ENCODE measurements at places on chromosomes 5 and 9.

GRCh38 chr5:168137265-168137664, 154.2 kb upstream of the WWC1 start:
- no peak for DNase-seq

DNA sequence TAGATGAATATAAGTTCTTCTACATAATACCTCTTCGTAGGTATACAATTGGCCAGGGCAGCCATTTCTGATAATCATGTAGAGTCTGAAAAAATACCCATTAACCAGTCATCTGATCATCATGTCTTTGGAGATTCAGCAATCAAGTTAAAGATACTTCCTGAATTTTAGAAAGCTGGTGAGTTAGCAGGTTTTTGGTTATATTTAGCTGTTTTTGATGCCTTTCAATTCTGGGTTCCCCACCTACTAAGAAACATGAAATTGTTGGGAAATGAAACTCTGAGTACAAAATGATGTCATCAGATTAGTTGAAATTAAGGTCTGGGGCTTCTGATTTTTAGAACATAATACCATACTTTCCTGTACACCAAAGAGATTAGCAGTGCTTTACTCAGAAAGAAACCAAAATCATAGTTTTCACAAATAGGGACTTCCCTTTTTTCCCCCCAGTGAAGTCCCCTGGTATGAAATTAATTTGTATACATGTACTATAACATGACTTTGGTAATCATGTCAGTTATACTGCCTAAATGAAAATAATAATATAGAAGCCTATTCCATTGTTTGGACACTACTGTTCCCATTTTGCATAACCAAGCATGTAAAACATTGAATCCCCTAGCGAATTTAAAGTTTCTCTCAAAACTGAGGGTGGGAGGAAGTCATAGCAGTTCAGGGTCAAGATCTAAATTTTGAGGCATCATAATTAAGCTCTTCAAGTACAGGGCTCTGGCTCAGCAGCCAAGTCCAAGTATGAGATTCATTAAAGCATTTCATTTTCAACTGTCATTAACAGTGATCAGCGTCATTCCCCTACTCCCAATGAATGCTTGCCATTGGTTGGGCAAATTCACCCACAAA, 17.9 kb downstream of the PRLR start:
- DNase-seq = no peak

DNA sequence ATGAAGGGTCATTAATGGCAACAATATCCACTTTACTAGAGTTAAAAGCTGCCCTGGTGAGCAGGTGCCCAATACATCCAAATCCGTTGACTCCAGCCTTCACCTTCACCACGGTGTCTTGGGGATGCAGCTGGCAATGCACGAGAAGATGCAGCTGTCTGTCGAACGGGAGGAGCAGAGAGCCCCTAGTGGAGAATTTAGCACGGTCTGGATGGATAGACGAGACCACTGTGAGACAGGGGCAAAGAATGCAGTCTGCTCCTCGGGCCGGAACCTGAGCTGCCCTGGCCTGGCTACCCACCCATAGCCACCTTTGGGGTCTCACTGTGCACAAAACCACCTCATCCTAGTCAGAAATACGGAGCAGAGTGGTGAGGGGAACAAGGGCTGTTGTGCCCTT, 35.1 kb downstream of the ADRA1B start:
- DNase-seq = no peak

GRCh38 chr9:70504834-70505233, 90.4 kb upstream of the KLF9 start:
- no peak for DNase-seq

DNA sequence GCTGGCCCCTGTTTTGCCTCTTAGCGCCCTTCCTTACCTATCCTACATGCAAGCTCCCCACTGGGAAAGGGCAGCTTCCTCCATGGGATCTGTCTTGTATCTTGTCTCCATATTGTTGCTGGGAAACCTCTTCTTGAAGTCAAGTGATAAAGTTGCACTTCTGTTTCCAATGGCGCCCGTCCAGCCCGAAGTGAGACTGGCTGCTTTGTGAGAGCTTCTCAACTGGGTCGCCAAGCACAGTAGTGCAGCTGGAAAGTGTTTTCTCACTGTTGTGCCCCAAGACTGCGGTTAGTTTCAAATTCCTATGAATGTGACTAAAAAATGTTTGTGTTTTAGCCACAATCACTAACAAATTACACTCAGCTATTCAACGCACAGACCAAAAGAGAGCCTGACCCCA, 506.6 kb upstream of the MPDZ start:
- no peak for DNase-seq

GRCh38 chr9:31168161-31168560, 1216.3 kb upstream of the ACO1 start:
- DNase-seq = no peak

DNA sequence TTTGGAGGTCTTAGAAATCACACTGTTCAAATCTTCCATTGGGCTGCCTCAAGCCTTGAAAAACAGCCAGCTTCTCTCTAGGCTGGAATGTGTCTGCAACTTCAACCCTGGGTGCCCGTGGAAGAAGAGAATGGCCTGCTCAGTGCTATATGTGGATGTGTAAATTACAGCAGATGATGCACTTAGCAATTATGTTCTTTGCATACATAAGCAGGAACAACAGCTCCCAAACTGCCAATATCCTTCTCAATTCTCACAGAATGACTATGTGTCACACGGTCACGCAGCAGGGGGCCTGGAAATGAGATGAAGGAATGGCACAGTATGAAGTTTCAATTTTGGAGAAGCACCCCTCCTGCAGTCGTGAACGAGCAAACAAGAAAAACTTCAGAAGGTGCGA, 175.2 kb upstream of the SMARCA2 start:
- no peak for DNase-seq

- DNase-seq = no peak
Observed at GRCh38 chr5:122999947-123000563, 36.5 kb downstream of the PPIC start.

DNA sequence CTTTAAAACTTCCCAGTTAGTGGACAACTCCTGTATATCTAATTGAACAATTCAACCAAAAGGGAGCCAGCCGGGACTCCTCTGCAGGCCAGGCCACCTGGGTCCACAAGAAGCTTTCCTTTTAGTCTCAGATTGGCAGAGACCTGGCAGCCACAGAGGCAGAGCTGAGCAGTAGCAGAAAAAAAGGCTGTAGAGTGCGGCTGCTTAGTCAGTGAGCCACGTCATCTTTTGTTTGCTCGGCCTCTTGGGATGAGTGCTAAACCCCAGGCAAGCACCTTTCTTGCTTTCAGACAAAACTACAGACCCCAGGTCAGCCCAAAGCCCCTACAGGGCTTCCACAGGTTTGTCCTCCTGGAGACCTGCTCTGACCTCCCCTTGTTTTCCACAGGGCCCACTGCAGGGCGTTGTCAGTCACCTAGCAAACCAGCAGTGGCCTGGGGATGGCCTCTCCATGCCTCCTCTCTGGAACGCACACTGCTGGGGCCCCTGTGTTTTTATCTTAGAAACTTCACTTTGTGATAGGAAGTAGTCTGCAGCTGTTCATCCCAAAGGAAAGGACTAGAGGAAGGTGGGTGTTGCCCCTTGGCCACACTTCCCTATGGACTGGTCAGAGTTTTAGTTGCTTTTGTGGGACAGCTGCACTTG, 49.9 kb downstream of the SHB start:
- no peak for DNase-seq

GRCh38 chr9:9563817-9564216, 1049.0 kb downstream of the PTPRD start:
- DNase-seq = peak; percentile 13

DNA sequence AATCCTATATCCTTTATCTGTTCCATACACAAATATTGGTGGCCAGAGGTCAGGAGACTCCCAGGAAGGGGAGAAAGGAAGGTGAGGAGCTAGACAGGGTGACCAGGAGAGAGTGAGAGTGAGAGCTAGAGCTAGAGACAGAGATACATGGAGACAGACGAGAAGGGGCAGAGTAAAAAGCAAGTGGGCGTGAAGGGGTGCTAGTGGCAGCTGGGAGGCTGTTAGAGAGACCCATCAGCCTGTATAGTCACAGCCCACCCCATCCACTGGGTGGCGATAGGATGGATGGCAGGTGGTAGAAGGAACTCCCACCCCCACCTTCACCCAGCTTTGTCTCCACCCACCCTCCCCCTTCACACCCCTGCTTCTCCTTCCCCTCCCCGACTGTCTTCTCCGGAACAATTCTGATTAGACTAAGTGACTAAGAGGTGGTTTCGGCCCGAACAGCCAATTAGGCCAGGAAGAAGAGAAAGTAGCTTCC, 32.8 kb downstream of the PCDH1 start:
- DNase-seq = no peak

DNA sequence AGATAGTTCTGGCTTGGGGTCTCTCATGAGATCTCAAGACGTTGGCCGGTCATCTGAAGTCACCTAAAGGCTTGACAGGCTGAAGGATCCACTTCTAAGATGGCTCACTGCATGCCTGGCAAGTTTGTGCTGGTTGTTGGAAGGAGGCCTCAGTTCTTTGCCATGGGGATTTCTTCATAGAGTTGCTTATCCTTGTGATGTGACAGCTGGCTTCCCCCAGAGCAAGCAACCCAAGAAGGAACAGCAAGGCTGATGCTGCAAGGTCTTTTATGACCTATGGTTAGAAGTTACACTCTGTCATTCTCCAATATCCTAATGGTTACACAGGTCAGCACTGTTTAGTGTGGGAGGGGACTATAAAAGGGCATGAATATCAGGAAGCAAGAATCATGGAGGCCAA, 20.7 kb upstream of the GRPEL2 start:
- DNase-seq = no peak

DNA sequence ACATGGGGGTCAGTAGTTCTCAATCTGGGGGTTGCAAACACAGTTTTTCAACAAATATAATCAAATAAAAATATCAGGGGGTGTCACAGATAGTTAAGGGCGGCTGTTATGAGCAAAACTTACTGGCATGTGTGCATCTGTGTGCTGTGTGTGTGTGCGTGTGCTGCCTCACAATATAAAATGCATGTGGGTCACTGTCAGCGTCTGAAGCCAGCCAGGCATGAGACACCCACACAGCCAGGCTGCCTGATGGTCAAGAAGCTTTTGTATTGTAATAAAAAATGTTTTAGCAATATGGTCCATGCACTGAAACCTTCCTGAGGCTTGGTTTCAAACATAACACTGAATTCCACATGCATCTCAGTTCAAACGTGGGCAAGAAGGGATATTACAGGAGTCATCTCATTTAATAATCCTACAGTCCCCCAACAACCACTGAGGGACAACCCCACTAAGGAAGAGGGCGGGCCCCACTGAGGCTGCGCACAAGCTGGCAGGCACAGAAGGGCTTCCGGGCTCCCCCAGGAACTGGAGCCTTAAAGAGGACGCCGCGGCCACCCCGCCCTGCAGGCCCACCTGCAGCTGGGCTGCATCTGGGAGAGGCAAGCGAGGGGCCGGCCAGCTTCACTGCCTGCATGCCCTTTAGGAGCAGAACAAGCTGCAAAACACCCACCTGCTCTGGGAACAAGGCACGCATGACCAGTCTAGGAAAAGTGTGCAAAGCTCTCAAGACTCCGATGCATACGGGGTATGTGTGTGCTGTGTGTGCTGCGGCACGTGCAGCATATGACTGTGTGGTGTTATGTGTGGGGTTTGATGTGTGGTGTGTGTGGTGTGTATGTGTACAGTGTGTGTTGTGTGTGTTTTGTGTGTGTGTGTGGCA, 14.1 kb downstream of the SEMA4D start:
- no peak for DNase-seq

GRCh38 chr5:73966451-73966850, 340.5 kb downstream of the ARHGEF28 start:
- DNase-seq = no peak

DNA sequence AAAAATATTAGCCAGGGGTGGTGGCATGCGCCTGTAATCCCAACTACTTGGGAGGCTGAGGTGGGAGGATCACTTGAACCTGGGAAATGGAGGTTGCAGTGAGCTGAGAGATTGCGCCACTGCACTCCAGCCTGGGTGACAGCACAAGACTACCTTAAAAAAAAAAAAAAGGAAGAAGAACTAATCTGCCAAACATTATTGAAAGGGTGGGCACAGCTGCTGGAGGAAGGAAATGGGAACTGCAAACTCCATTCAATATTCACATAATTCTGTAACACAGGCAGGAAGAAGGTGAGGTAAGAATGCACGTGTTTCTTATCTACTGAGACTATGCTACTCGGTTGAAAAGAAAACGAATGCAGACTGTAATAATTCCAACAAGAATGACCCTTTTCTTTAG, 121.1 kb upstream of the GNA14 start:
- no peak for DNase-seq

DNA sequence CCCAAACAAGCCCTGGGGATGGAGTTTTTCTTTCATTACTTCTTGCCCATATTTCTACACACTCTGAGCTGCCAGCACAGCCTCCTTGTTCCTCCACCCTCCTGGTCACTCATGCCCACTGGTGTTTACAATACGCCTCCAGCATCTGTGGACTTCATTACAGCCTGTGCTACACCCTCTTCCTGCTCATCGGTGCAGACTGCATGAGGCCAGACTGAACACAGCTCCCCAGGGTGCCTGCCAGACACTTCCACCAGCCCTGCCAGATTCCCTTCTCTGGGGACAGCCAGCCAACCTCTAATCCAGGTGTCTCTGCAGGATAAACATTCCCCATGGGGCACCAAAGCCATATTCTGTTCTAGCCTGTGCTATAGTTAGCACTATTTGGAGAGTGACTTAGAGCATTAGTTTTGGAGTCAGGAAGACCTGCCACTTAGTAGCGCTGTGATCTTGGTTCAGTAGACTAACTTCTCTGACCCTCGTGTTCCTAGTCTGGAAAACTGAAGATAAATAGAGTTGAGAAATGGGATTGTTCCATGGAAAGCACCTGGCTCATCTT, 163.8 kb upstream of the KLF4 start:
- no peak for DNase-seq

GRCh38 chr9:127519301-127520166, 68.2 kb downstream of the LRSAM1 start:
- DNase-seq = no peak

DNA sequence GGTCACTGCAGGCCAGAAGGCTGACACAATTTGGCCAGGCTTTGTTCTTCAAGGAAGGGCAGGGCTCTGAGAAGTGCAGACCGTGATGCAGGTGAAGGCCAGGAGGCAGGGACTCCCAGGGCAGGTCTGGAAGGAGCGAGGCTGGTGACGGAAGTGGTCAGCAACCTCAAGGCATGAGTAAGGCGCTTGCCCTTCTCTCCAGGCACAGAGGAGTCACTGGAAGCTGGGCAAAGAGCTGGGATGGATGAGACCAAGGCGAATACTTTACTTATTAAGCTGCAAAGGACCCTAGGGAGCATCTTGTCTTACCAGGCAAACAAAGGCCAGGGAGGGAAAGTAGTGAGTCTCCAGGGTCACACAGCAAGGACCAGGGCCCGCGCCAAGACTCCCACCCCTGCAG, 18.6 kb downstream of the IRF1 start:
- DNase-seq = no peak

DNA sequence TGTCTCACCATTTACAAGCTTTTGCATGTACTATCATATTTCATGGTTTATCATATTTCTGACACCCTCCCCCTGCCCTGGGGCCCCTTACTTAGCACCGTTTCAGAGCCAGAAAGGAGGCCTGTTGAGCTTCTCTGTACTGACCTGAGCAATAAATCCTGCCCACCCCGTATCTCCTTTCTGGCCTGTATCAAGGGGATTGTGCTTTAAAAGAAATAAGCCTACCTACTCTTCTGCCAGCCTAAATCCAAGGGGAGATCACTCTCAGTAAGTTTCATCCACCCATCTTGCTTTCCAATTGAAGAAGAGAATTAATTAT, 54.0 kb upstream of the FST start:
- no peak for DNase-seq
